ENCODE measurements at places on chromosomes 5 and 9. TPM values are rescaled to one million over a fixed set of nuclear protein-coding genes. Genes with fewer than 3 reads are reported as not detected.

The SV2C gene
- not detected for total RNA-seq

The CER1 gene
- not detected for total RNA-seq

The TCF7 gene
- total RNA-seq: 77.2 TPM

The SEC24A gene
- 26.5 TPM for total RNA-seq

The TXNDC8 gene
- total RNA-seq: not detected

The MARCOL gene
- total RNA-seq: not detected

DNA sequence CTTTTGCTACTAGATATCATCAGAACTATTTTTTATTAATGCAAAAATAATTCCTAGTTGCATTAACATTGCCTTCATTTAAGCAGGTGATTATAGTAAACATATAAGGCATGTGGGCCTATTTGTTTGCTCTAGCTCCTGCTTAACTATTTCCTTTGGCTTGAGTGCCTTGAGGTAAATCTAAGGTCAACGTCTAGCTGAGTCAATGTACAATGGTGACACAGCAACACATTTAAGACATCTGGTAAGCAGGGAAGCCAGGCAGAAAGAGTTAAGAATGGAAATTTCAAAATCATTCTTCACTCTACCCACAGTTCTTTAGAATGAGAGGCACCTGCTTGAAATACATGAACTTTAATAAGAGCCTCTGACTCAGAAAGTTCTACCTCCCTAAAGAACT lies 111.9 kb upstream of the FST start:
- H3K36me3 ChIP-seq: no peaks in the 10 kb centered on the region
- no peaks in the 10 kb centered on the region for H3K4me1 ChIP-seq
- no peaks in the 10 kb centered on the region for H3K27me3 ChIP-seq
- DNase-seq: no peak
- H3K27ac ChIP-seq: no peak overlapping the region

DNA sequence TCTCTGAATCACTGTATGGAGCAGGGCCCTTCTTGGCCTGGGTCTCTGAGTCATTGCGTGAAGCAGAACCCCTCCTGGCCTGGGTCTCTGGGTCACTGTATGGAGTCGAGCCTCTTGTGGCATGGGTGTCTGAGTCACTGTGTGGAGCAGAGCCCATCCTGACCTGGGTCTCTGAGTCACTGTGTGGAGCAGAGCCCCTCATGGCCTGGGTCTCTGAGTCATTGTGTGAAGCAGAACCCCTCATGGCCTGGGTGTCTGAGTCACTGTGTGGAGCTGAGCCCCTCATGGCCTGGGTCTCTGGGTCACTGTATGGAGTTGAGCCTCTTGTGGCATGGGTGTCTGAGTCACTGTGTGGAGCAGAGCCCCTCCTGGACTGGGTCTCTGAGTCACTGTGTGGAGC lies 94.0 kb upstream of the RAPGEF1 start:
- H3K27ac ChIP-seq: no peak overlapping the region
- H3K4me1 ChIP-seq: peaks cover 24% of the 10 kb centered on the region
- H3K27me3 ChIP-seq: peaks cover 6% of the 10 kb centered on the region
- no peaks in the 10 kb centered on the region for H3K36me3 ChIP-seq

DNA sequence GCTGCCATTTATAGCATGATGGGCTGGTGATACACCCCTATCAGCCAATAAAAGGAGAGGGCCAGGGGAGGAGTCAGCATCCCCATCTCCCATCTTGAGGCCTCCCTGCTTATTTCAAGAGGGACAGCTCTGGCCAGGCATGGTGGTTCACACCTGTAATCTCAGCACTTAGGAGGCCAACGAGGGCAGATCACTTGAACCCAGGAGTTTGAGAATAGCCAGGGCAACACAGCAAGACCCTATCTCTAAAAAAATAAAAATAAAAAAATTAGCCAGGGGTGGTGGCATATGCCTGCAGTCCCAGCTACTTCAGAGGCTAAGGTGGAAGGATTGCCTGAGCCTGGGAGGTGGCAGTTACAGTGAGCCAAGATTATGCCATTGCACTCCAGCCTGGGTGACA lies 9.8 kb downstream of the REXO4 start:
- H3K36me3 ChIP-seq: peaks cover 37% of the 10 kb centered on the region
- no peaks in the 10 kb centered on the region for H3K27me3 ChIP-seq
- DNase-seq: no peak
- H3K4me1 ChIP-seq: peaks cover 9% of the 10 kb centered on the region

DNA sequence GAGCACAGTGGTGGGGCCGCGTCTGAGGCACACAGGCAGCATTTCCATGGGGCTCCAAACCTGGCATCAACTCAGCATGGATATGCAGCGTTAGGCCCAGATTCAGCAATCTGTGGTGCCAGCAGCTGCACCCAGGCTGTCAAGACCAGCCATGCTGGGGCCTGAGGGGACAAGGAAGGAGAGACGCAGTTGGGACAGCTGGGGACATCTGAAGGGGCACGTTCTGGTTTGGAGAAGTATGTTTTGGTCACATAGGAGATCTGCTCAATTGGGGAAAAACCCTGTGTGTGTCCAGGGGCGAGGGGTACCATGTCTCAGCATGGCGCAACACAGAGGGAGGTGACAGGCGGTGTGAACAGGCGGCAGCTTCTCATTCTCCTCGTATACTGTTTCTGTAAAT lies 66.6 kb upstream of the ECM2 start:
- no peak overlapping the region for H3K27ac ChIP-seq
- peaks cover 5% of the 10 kb centered on the region for H3K36me3 ChIP-seq
- no peak for DNase-seq
- H3K27me3 ChIP-seq: no peaks in the 10 kb centered on the region
- H3K4me3 ChIP-seq: no peak overlapping the region

DNA sequence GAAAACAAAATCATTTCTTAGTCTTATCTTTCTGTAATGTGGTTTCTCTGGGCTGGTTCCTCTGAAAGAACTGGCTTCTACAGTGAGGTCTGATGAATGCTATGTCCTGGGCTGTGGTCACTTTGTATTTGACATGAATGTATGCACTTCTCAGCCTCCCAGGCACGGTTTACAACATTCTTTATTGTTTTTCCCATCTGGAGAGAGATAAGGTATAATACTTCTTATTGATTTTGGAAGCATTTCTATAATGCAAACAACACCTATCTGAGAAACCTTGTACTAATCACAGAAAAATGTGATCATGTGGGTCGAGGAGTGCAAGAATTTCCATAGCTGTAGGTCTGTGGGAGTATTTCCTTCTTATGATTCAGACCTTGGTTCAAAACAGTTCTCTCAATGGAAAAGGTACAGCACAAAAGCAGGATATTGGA lies 46.9 kb downstream of the ACTBL2 start:
- H3K27me3 ChIP-seq: no peaks in the 10 kb centered on the region
- DNase-seq: no peak
- no peak overlapping the region for H3K27ac ChIP-seq
- H3K36me3 ChIP-seq: no peaks in the 10 kb centered on the region
- no peaks in the 10 kb centered on the region for H3K4me1 ChIP-seq
- no peak overlapping the region for H3K4me3 ChIP-seq

- H3K4me1 ChIP-seq: peaks cover 51% of the 10 kb centered on the region
- no peak for DNase-seq
- peaks cover 41% of the 10 kb centered on the region for H3K27me3 ChIP-seq
- H3K36me3 ChIP-seq: no peaks in the 10 kb centered on the region
- H3K27ac ChIP-seq: peak overlapping the region; percentile 92
- H3K4me3 ChIP-seq: peak overlapping the region; percentile 50
Observed at GRCh38 chr5:132020568-132021339, 9.3 kb upstream of the ACSL6 start.

GRCh38 chr9:115008536-115009270 lies 78.3 kb upstream of the TNFSF8 start:
- H3K27ac ChIP-seq: no peak overlapping the region
- H3K4me1 ChIP-seq: peaks cover 97% of the 10 kb centered on the region
- DNase-seq: peak; percentile 23
- peaks cover 10% of the 10 kb centered on the region for H3K36me3 ChIP-seq
- no peak overlapping the region for H3K4me3 ChIP-seq

GRCh38 chr5:122312591-122313406 lies 762 bp downstream of the SNCAIP start:
- H3K27ac ChIP-seq: no peak overlapping the region
- H3K4me3 ChIP-seq: peak overlapping the region; percentile 33
- peaks cover 53% of the 10 kb centered on the region for H3K27me3 ChIP-seq
- no peaks in the 10 kb centered on the region for H3K4me1 ChIP-seq

DNA sequence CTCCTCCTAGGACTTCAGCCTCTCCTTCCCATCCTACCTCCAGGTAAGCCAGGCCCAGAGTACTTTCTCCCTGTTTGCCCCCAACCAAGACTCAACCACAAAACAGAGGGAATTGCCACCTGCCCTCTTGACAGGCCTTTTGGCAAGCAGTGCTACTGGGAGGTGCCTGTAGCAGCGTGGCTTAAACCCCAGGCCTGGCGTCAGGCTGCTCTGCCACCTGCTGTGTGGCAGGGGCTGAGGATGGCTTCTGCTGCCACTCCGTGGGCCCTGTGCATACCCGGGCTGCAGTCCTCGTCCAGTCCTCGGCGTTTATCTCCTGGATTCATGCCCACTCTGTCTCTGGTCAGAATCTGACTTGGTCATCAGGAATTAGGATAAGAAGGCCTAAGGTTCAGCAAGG lies 163.1 kb downstream of the PAX5 start:
- no peaks in the 10 kb centered on the region for H3K4me1 ChIP-seq
- no peak for DNase-seq
- H3K36me3 ChIP-seq: no peaks in the 10 kb centered on the region
- no peak overlapping the region for H3K27ac ChIP-seq
- H3K4me3 ChIP-seq: no peak overlapping the region

DNA sequence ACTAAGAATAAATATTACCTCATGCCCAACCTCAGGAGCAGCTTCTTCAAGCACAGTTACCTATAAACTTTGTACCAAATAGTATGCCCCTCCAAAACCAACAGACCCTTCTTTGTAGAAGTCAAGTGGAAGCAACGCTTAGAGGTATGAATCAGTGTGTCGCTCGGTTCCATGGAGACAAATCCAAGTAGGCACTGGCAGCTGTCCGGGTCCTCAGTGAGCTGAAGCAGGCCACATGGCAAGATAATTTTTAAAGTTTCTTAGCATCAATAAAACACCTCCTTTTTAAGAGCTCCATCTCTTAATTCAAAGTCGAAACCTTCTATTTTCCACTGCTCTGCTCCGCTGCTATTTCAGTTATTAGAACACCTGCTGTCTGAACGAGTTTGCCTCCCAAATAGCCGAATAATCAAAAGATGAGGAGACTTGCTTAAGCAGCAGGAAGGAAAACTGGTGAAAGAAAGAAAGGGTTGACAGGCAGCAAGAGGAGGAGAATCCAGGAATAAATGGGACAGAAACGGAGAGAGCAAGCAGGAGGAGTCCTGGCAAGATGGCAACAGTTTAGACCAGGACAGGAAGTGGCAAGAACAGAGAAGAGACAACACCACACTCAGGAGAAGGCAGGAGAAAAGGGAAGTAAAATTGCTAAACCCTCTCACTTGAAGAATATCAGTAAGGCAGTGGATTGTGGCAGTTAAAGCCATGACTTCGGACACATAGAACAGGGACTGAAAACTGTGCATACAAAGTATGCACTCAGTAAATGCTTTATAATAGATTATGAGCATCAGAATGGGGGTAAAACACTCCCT lies 65.0 kb downstream of the PPP2R2B start:
- no peaks in the 10 kb centered on the region for H3K36me3 ChIP-seq
- no peak overlapping the region for H3K4me3 ChIP-seq
- no peaks in the 10 kb centered on the region for H3K27me3 ChIP-seq
- DNase-seq: no peak

- H3K4me3 ChIP-seq: no peak overlapping the region
- DNase-seq: no peak
- H3K27ac ChIP-seq: no peak overlapping the region
- H3K4me1 ChIP-seq: no peaks in the 10 kb centered on the region
Observed at GRCh38 chr9:81902196-81902595, 26.0 kb upstream of the SPATA31D4 start.

DNA sequence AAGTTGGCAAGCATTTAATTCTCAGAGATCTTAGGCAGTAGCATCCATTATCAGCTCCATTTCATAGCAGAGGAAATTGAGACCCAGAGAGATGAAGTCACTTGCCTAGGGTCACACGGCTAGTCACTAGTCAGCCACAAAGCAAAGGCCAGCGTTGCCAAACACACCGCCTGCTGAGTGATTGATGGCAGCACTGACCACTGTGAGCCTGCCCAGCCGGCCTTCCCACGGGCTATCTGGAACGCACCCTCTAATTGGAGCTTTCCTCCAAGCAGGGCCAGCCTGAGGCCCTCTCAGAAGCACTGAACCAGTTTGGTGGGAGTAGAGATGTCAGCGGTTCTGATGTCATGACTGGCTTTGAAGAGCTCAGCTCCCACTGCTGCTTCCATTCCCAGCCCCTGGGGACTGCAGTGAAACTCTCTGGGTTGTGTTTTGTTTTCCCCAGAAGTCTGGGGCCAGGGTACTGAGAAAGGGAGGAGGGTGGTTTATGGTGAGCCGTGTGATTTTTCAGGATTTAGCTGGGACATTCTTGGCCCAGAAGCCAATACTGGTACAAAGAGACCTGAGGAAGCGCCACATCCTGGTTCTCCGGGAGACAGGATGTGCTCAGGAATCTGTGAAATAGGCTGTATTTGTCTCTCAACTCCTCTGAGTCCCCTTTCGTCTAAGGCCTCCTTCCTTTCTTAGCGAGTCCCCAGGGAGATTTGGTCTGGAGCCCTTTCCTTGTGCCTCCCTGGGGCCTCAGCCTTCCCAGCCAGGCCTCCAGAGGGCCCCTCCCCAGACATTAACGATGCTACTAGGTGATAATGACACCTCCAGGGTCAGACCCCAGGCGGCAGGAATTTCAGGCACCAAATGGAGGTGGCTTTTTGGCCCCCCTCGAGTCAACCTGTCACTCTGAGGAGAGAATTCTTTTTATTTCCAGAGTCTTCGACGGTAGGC lies 44.5 kb downstream of the SPRY4 start:
- DNase-seq: no peak
- H3K27me3 ChIP-seq: peaks cover 3% of the 10 kb centered on the region
- H3K4me3 ChIP-seq: no peak overlapping the region
- peaks cover 5% of the 10 kb centered on the region for H3K4me1 ChIP-seq

- no peaks in the 10 kb centered on the region for H3K36me3 ChIP-seq
- no peaks in the 10 kb centered on the region for H3K27me3 ChIP-seq
- no peak overlapping the region for H3K4me3 ChIP-seq
- no peaks in the 10 kb centered on the region for H3K4me1 ChIP-seq
Observed at GRCh38 chr9:82271106-82271561, 282.6 kb downstream of the SPATA31D1 start.

GRCh38 chr9:78325846-78326360 lies 29.0 kb downstream of the PSAT1 start:
- H3K4me3 ChIP-seq: no peak overlapping the region
- H3K4me1 ChIP-seq: peaks cover 11% of the 10 kb centered on the region
- H3K36me3 ChIP-seq: peaks cover 52% of the 10 kb centered on the region
- DNase-seq: no peak

DNA sequence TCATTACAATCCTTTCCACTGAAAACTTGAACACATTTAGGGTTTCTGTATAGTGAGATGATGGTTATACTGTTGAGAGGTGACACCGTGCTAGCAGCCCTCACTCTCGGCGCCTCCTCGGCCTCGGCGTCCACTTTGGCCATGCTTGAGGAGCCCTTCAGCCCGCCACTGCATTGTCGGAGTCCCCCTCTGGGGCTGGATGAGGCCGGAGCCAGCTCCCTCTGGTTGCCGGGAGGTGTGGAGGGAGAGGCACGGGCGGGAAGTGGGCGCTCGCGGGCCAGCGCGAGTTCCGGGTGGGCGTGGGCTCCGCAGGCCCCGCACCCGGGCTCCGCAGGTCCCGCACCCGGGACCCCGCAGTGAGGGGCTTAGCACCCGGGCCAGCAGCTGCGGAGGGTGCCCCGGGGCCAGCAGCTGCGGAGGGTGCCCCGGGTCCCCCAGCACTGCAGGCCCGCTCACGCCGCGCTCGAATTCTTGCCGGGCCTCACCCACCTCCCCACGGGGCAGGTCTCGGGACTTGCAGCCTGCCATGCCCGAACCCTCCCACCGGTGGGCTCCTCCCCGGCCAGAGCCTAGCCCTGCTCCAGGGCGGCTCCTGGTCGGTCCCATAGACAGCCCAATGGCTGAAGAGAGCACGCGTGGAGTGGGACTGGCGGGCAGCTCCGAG lies 145.9 kb upstream of the ZNF608 start:
- H3K27ac ChIP-seq: no peak overlapping the region
- DNase-seq: no peak
- no peaks in the 10 kb centered on the region for H3K4me1 ChIP-seq

All from activated T-helper 1 cell treated with anti-CD3 and anti-CD28 coated beads, Interleukin-12 subunit alpha, Interleukin-12 subunit beta, Interleukin-2, Interleukin-4 antibody, amounts not matched to agents 30 ng/mL and 10 ng/mL and 1 ng/mL, durations not matched to agents 14 hours and 24 hours and 36 hours (primary cell).